ENCODE measurements at places on chromosomes 6 and 20.

DNA sequence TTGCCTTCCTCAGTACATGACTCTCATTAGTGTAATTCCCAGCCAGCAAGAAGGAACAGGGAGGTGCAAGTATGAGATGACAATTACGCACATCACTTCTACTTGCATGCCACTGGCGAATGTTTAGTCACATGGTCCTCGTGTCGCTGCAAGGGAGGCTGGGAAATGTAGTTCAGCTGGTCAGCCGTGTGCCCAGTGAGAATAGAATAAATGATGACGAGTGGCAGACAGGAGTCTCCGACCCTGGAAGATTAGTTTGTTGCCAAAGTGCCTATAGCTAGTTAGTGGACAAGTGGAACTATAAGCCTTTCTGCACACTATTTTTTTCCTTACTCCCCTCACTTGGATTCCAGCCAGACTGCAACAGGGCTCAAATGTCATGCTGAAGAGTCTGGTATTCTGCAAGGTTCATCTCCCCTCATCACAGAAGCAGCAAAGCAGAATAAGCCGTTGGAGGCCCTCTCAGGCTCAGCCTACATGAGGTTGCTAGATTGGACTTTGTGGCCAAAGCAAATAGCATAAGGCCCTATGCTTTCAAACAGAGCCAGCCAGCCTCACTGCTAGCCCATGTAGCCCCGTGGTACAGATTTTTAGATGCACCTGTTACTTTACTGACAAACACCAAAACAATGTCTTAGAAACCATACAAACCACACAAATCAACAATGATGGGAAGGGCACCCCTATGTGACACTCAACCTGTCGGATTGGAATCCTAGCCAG is 9.7 kb downstream of the LINC00237 start:
- DNase-seq: no peak

- DNase-seq: peak; percentile 33
Observed at GRCh38 chr6:45923831-45924391, 91.7 kb downstream of the CLIC5 start.

DNA sequence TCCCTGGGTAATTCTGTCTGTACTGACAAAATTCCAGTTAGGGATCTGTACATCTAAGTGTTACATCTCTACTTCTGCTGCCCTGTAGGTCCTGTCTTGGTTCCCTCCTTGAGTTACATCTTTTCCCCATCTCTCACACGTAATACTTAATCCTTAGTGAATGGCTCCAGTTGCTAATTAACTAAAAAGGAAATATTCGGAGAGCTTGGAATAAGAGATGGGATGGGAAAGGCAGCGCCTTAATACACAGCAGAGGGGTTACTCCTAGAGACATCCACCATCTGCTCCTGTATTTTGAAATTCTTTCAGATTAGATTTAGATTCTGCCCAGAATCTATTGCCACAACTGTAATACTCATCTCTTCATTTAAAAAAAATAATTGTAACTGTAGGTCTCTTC is 384.0 kb downstream of the SAMD5 start:
- DNase-seq: no peak

DNA sequence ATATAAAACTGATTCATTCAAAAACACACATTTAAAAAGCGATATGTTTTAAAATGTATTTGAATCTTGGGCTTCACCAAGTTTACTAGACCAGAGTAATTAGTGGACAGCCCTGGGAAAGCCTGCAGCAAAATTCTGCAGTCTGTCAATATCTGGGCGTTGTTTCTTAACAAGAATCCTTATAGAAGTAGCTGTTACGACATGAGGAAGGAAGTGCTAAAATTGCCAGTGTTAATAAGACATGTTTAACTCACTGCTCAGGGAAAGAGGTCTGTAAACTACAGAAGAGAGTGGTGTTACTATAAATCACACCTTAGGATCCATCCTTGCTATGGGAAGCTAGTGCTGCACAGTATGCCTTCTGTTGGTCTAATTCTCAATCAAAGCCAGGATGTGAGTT is 120.6 kb downstream of the TBX18 start:
- DNase-seq: no peak

- DNase-seq: no peak
Observed at GRCh38 chr20:64152906-64153305, 11.3 kb upstream of the MYT1 start.

- DNase-seq: no peak
Observed at GRCh38 chr20:63911176-63911575, 16.2 kb downstream of the DNAJC5 start.

DNA sequence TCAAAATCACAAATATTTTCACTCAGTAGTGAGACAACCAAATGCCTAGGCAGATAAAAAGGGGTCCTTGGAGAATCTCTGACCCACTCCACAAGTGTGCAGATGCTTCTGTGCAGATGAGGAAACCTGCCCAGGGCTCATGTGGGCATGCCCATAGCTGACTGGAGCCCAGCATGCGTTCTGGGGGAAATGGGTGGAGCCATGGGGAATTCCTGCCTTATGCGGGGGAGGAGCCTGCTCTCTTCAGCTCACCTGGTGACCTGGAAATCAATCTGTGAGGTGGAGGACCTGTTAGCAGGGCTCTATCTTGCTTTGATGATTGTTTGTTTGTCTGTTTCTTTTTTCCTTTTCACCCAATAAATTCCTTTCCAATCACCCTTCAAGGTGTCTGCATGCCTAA is 23.4 kb upstream of the PLN start:
- DNase-seq: no peak
